T-helper 2 cell treated with Interferon-gamma antibody and Interleukin-4, amounts not matched to agents 100 ng/mL and 5 ng/mL, for 36 hours (primary cell): ENCODE measurements at places on chromosomes 3 and 15. TPM values are rescaled to one million over a fixed set of nuclear protein-coding genes. Genes with fewer than 3 reads are reported as not detected.

The MB21D2 gene
- 5.4 and 5.5 TPM in 2 replicates for total RNA-seq

The ITIH1 gene
- total RNA-seq: not detected in 2 replicates

The GPR62 gene
- not detected in 2 replicates for total RNA-seq

The TM4SF1 gene
- not detected in 2 replicates for total RNA-seq

The ACAN gene
- not detected in 2 replicates for total RNA-seq

The DPPA2 gene
- not detected in 2 replicates for total RNA-seq

The AADAC gene
- not detected in 2 replicates for total RNA-seq

The RRP9 gene
- total RNA-seq: 36.8 and 38.2 TPM in 2 replicates

The CCK gene
- total RNA-seq: not detected in 2 replicates

The EFCC1 gene
- 0.07 TPM in 1 of 2 replicates, not detected in the other for total RNA-seq

The GNAT1 gene
- total RNA-seq: not detected in 2 replicates

The ROPN1 gene
- not detected in 2 replicates for total RNA-seq

The C3orf85 gene
- not detected in 2 replicates for total RNA-seq

The ACTC1 gene
- not detected in 2 replicates for total RNA-seq

The SAMD7 gene
- total RNA-seq: not detected in 2 replicates

The GOLGA8O gene
- total RNA-seq: 5.3 and 5.7 TPM in 2 replicates
